ENCODE measurements at places on chromosomes 2 and 18. TPM values are rescaled to one million over a fixed set of nuclear protein-coding genes. Genes with fewer than 3 reads are reported as not detected.
A peak's percentile ranks its signal among the peaks of the same experiment; 100 is the strongest.

DNA sequence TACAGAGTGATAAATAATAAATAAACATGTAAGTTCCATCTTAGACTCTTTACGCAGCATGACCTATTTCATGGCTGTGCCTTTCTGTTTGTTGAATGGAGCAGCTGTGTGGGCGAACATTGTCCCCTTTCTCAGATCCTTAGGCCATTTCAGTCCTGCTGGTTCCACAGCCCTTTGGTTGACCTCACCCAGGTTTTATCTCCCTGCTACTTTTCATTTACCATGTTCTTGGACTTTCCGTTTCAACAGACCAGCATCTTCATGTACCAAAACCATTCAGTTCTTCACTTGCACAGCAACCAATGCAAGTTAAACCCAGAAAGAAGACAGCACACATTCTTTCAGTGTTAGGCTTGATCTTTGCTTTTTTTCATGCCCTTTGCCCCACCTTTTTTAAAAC, 83.8 kb downstream of the XRCC5 start:
- DNase-seq = no peak
- peaks cover 54% of the 10 kb centered on the region for H3K36me3 ChIP-seq

DNA sequence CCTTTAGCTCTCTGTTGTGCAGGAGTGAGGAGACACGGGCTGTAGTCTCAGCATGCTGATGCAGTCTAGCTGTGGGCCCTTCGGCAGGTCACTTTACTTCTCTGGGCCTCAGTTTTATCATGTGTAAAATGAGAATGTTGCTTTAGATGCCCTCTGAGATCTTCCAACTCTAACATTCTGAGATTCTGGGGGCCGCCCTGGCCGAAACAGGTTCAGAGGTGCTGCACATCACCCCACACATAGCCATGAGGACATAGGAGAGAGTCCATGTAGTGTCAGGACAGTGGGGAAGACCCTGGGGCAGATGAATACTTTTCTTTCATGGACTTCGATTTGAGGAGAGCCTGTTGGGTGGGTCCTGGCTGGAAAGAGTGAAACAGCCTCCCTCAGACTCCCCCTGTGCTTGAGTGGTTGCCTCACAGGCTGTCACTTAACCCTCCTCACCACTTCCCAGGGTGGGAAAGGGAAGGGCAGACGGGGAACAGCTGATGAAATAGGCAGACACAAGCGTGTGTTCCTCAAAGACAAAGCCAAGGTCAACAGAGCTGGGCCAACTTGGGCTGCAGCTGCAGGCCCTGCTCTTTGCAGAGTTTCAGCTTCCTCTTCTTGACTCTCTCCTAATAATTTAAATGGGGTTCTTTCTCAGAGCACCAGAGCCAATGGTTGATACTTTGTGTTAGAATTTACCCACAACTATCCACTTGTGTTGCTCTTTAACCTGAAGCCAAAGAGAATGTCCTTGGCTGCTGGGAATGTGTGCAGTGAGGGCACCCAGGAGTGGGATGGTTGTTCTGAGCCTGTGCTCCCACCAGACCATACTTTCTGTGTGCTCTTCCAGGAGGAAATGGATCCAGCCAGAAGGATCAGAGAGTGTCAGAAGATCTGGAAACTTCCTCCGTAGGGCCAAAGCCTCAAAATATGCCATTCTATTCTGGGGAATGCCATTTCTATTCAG, 14.7 kb upstream of the MRPL33 start:
- H3K27me3 ChIP-seq = no peaks in the 10 kb centered on the region
- H3K4me1 ChIP-seq = peaks cover 11% of the 10 kb centered on the region
- no peak overlapping the region for H3K4me3 ChIP-seq
- no peak overlapping the region for H3K27ac ChIP-seq
- H3K36me3 ChIP-seq = no peaks in the 10 kb centered on the region
- no peak for DNase-seq

GRCh38 chr18:46722051-46722450, 34.8 kb downstream of the ST8SIA5 start:
- no peaks in the 10 kb centered on the region for H3K27me3 ChIP-seq
- no peak overlapping the region for H3K4me3 ChIP-seq
- H3K36me3 ChIP-seq = no peaks in the 10 kb centered on the region
- no peak overlapping the region for H3K27ac ChIP-seq

- H3K4me3 ChIP-seq = no peak overlapping the region
- H3K4me1 ChIP-seq = no peaks in the 10 kb centered on the region
- peak; percentile 72 for DNase-seq
- H3K27me3 ChIP-seq = no peaks in the 10 kb centered on the region
- no peak overlapping the region for H3K27ac ChIP-seq
Observed at GRCh38 chr2:238945433-238946150, 97.7 kb downstream of the TWIST2 start.

DNA sequence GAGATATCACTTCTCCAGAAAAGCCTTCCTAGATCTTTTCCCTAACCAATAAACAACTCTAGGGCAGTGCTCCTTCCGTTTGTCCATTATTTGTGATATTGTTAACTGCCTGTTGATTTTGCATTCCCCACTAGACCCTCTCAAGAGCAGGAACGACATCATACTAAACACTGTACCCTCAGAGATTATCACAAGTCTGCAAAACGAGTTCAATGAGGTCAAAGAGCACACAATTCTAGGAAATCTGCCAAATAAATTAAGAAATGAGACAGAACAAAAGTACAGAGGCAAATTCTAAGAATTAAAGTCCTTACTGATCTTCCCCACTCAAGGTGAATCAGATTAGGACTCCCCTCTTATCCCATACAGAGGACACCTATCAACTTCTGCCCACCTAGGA, 7.6 kb downstream of the RTTN start:
- H3K4me3 ChIP-seq = no peak overlapping the region
- no peak overlapping the region for H3K27ac ChIP-seq
- no peak for DNase-seq
- H3K36me3 ChIP-seq = peaks cover 10% of the 10 kb centered on the region

- no peak overlapping the region for H3K4me3 ChIP-seq
- no peak overlapping the region for H3K27ac ChIP-seq
- no peak for DNase-seq
- H3K4me1 ChIP-seq = peaks cover 14% of the 10 kb centered on the region
Observed at GRCh38 chr18:13501891-13502290, 224.5 kb downstream of the FAM210A start.

GRCh38 chr2:217864963-217865772, 137.6 kb downstream of the TNS1 start:
- no peak overlapping the region for H3K4me3 ChIP-seq
- no peak overlapping the region for H3K27ac ChIP-seq
- peaks cover 19% of the 10 kb centered on the region for H3K4me1 ChIP-seq
- no peak for DNase-seq

GRCh38 chr18:58549814-58550339, 79.0 kb downstream of the ALPK2 start:
- no peaks in the 10 kb centered on the region for H3K36me3 ChIP-seq
- no peak for DNase-seq
- no peaks in the 10 kb centered on the region for H3K4me1 ChIP-seq
- no peak overlapping the region for H3K27ac ChIP-seq
- H3K4me3 ChIP-seq = no peak overlapping the region

- no peak for DNase-seq
- no peak overlapping the region for H3K27ac ChIP-seq
- no peaks in the 10 kb centered on the region for H3K4me1 ChIP-seq
- H3K36me3 ChIP-seq = no peaks in the 10 kb centered on the region
Observed at GRCh38 chr2:99754210-99754609, 264.4 kb upstream of the REV1 start.

DNA sequence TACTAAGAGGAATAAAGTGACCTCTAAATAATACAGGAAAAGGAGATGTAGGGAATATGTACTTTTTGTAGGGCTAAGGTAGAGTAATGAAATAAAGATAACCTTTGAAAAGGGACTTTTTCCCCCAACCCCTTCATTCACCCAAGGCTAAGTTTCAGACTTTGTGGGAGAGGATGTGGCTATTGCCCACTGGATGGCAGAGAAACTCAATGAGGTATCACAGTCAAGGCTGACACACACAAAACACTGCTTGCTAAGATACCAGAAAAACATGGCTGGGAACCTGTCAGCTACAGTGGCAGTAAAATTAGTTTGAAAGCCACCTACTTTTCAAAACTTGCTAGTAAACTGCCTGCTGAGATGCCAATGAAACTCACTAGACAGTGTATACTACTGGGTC, 158.8 kb upstream of the WDSUB1 start:
- H3K27me3 ChIP-seq = no peaks in the 10 kb centered on the region
- peaks cover 11% of the 10 kb centered on the region for H3K4me1 ChIP-seq

- peaks cover 19% of the 10 kb centered on the region for H3K4me1 ChIP-seq
- no peaks in the 10 kb centered on the region for H3K27me3 ChIP-seq
Observed at GRCh38 chr18:58792086-58792485, 72.6 kb upstream of the ZNF532 start.

DSEL gene
- total RNA-seq = 7.1 TPM

KCNJ3 gene
- total RNA-seq = 0.77 TPM
